ENCODE measurements at places on chromosomes 11 and 22.

DNA sequence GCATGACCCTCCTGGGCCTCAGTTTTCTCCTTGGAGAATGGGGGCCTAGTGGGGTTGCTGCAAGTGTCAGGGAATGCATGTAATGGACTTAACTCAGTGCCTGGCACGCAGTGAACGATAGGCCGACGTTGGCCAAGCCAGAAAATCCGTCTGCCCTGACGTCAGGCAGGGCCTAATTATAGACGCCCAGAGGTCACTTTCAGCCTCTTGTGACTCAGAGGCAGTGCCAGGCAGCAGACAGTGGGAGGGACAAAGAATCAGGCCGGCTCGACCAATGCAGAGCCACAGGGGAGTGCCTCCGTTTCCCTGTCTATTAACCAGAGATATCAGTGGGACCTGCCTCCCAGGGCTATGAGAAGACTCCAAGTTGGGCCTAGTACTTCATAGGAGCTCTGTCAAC lies 115.0 kb downstream of the MN1 start:
- ATAC-seq, result peak; percentile 95

- ATAC-seq, result peak; percentile 83
Observed at GRCh38 chr11:72831521-72832300, 17.5 kb downstream of the ATG16L2 start.

GRCh38 chr22:41979423-41980250 lies 10.4 kb downstream of the SEPTIN3 start:
- no peak for ATAC-seq

GRCh38 chr11:18701614-18702216 lies 3.1 kb downstream of the TMEM86A start:
- no peak for ATAC-seq

- no peak for ATAC-seq
Observed at GRCh38 chr11:19225123-19225522, 15.6 kb downstream of the E2F8 start.

All from gastroesophageal sphincter (tissue), 4 donors.